Choroid plexus epithelial cell (primary cell): ENCODE measurements at places on chromosomes 16 and 17.

DNA sequence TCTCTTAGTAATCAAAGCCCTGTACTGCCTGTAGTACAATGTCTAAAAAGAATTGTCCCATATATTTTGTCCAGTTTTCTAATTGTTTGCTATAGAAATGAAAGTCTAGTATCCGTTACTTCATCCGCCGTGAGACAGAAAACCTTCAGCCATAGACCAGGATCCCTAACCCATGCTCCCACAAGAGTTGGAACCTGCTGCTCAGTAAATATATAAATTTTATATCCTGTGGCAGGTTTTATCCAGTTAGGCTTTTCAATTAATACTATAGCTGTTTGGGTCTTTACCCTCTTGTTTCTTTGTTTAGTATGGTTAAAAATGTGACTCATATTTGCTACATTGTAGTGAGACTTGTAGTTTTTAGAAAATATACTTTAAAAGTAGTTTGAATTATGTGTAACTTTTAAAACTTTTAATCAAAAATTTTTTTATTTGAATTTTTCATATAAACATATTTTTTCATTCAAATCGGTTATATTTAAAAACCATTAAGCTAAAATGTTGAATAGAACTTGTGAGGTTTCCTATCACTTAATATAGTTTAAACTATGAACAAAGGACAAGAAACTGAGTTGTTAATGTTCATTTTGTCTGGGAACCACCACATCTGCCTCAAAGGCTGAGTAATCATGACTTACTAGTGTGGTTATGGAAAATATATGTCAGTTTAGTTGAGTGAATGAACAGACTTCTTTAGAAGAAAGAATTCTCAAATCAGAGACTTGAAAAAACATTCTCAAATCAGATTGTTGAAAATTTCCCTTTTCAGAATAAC lies 54.8 kb downstream of the VMP1 start:
- peak; percentile 84 for DNase-seq

DNA sequence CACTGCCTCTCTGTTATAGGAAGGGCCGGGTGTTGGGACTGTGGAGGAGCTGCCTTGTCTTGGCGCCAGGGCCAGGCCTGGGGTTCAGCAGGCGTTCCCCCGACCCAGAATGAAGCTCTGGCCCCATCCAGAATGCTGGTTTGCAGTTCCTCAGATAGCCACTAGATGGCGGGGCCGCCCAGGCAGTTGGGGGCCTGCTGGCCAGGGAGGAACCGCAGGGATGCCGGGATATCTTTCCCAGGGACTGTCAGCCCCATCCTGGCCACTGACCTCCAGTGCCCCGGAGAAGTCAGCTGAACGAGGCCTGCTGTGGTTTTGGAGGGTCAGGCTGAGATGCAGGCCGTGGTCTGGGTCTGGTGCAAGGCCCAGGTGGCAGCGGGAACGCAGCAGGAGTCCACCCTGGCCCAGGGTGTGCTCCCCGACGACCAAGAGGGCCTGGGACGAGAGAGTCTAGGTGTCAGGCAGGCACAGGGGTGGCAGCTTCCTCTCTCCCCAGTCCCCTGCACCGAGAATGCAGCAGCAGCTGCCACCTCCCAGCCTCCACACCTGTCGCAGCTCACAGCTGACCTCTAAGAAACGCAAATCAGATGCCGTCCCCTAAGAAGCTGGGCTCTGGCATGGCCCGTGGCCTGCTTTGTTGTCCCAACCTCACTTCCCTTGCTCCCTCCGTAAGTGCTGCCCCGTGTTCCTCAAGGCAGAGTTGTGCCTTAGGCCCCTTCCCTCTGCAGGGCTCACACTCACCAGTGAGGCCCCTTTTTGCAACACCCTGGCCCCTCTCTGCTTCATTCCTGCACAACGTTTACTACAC lies 51.2 kb downstream of the RMI2 start:
- DNase-seq: peak; percentile 69

DNA sequence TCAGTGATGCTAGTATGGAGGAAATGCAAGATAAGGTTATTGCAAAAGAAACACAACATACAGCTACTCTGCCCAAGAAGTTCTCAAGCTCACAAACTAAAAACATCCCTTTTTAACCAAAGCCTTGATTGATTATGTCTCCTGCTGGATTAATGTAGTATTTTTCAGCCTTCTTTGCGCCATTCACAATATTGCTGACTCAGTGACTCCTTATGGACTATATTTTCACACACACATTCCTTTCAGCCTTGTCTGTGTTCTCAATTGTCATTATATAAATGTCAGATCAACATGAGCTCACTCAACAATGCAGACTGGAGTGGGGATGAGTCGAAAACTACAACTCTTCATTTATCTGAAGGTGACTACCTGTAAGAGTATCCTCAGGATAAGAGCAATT lies 579.3 kb upstream of the CDH8 start:
- no peak for DNase-seq

- DNase-seq: no peak
These were observed 393.2 kb downstream of the CDH13 start for GRCh38 chr16:83019963-83020362.

DNA sequence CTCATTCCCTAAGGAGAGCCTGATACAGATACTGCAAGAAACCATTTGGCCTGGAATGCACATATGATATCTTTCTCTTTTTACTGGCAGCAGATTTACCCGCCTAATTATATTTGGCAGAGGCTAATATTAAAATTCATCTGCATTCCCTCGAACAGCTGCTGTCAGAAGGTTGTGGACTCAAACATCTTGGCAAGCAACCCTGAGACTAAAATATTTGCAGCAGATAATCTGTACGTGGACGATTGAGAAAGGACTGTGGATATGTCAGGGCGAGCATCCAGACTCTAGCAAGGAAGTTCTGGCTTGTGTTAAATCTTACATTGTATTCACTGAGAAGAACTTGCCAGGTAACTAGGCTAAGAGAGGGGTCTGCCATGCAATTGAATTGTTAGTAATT lies 65.2 kb downstream of the SNX20 start:
- DNase-seq: peak; percentile 50

DNA sequence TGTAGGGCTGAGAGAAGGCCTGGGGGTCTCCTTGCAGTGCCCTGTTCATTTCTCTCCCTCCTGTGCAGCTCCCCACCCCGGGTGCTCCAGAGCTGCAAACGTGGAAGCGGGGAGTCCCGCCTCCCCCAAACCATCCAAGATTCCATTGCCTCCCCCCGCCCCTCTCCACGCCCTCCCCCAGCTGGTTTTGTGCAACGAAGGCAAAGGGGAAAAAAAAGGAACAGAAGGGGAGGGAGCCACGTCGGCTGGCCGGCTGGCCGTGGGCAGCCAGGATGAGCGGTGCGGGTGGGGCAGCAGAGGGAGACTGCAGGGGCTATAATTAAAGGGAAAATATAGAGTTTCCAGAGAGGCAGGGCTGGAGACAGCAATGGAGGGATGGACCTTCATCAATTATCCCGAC lies 1.7 kb upstream of the COL1A1 start:
- DNase-seq: no peak

DNA sequence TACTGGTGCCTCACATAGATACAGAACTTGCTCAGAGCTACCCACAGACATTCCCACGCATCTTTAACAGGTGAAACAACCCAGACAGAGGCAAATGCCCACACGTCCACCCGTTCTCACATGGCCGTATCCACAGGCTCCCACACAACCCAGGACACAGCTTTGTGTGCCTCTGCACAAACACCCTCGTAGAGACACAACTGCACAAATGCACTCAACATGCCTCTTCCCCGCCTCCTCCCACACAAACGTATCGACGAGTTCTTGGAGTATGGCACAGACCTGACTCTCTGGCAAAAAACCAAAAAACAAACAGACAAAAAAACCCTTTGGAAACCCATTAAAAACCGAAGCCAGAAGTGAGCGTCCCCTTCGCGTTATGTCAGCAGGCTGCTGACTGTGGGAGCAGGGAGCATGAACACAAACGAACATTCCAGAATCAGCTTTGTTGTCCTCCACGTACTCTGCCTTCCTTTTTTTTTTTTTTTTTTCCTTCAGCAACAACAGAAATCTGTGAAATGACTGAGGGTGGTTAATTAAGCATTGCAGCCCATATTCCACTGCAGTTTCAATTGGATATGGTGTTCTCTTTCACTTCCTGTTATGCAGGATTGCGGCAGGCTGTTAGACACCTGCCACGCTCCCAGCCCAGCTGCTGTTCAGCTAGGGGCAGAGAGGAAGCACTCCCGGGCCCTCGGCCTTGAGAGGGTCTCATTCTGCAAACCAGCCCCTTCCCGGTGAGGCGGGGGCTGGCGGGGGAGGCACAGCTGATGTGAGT lies 313.7 kb downstream of the MAF start:
- no peak for DNase-seq

DNA sequence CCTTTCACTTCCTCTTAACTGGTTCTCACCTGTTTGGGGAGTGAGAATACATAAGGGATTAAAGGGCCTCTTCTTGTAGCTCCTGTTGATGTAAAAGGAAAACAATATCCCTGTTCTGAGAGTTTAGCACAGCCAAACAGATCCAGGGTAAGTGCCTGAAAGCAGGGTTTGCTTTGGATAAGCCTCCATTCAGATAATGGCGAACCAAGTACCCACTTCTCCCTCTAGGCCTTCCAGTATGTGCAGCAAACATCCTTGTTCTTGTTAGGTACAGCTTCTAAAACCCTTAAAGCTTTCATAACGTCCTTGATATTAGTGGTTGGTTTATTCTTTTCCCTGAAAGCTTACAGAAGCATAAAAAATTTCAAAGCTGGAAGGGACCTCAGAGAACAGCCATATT lies 130.6 kb upstream of the DNAH9 start:
- no peak for DNase-seq
